ENCODE measurements at places on chromosomes 3 and 15.

DNA sequence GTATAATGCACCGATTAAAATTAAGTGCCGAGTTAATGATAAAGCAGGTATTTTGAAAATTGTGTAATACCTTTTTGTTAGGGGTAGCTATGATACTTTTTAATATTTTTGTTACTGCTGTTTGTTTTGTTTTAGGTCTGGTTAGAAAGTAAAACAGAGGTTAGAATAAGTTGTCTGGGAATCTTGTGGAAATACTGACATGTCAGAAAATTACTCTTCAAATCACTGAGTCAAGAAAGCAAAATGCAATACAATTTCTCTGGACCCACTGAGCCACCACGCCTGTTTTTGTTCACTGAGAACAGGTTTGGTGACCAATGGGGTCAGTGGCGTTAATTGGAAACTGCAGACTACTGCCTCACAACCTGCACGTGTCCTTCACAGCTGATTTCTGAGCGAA, 601.6 kb downstream of the UNC13C start:
- no peak for DNase-seq

DNA sequence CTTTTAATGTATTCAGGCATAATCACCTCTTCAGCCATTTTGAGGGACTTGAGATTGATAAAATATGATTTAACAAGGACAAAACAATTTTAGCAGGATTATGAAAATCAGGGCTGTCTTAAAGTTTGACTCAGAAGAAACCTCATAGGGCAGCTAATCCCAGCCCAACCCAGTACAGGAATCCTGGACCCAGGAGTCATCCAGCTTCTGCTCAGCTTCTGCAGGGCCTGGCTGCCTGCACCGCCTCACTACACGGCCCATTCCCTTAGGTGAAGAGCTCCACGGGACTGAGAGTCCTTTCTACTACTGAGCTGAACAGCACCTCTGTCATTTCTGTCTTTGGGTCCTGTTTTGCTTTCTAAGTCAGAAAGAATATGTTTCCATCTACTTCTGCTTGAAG, 37.5 kb downstream of the ARHGAP31 start:
- DNase-seq = no peak

DNA sequence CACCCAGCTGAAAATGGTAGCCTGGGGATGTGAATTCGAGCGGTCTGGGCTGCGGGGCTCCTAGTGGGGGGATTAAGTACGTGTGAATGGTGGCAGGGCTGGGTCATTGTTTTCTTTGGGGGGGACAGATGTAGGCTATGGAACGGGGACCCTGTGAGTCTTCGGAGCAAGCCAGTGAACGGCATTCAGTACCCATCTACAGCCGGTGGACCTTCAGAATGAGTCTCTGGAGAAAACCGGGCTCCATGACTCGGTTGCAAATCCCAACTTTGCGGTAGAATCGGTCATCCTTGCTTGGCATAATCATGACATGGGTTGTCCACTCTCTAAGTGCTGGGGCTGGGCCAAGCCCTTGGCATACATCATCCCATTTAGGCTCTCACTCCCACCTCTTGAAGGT, 7.2 kb upstream of the EOMES start:
- DNase-seq = no peak

- no peak for DNase-seq
Measured at GRCh38 chr3:188574885-188575284, 420.9 kb downstream of the LPP start.

GRCh38 chr15:89095073-89095472, 6.8 kb downstream of the ABHD2 start:
- no peak for DNase-seq

- no peak for DNase-seq
Measured at GRCh38 chr3:197899833-197900478, 50.0 kb upstream of the RPL35A start.

- no peak for DNase-seq
Measured at GRCh38 chr3:172324611-172325203, 123.5 kb downstream of the GHSR start.

- DNase-seq = no peak
Measured at GRCh38 chr3:114307222-114307830, 13.5 kb downstream of the TIGIT start.

GRCh38 chr15:92886042-92886537, 14.0 kb upstream of the CHD2 start:
- DNase-seq = no peak

GRCh38 chr3:189041482-189042090, 130.2 kb upstream of the TPRG1 start:
- no peak for DNase-seq

Measured in NCI-H187 treated with DMSO at 0.1 percent for 48 hours (cell line).